ENCODE measurements at places on chromosomes 6 and 20.

DNA sequence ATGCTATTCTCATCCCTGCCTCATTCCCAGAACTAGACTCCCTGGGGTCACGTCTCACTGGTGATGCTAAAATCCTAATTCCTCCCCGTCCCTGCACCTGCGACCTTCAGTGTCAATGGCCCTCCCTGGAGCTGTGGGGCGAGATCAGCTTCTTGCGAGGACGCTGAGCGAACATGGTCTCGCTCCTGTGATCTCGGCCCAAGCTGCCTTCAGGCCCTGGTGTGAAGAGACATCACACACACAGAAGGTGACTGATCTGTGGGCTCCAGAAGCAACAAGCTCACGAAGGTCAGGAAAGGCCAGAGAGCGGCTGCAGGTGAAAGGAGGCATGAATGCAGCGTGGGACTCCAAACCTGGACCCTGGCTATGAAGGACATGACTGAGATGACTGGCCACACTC, 139.5 kb upstream of the CST7 start:
- DNase-seq, result no peak

DNA sequence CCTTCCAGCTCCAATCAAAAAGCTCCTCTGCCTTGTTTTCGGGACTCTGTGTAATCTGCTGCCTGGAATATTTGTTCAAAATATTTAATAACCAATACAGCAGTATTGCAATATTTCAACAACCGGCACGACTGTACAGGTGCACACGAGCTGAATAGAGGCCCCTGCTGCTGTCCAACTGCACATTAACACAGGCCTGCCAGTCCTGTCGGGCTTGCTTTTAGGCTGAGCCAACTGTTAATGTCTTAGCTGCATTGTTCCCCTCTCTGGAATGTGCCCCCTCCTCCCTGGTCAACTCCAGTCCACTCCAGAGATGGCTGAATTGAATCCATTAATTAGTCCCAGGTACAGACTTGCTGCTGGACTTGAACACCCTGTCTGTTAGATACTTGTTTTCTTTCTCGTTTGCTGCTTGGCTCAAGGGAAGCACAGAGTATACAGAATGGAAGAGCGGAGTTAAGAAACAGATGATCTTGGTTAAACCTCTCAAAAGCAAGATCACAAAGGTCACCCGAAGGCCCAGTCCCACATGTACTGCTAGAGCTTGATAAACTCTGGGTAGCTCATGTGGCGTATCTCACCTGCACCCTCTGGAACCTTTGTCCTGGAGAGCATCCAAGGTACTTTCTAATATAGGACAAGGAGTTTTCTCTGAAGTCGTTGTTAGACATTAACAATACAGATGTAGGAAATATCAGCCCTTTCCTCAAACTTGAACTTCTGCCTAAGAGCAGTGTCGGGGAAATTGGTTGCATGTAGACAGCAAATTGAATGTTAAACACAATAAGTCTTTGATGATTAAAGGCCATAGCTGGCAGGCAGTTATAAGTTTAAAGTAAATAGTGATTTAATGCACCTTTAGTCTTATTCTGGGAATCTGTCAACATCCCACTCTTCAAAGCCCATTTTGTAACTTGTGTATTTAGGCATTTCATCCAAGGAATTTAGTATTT, 31.9 kb downstream of the SHLD1 start:
- peak; percentile 62 for DNase-seq

DNA sequence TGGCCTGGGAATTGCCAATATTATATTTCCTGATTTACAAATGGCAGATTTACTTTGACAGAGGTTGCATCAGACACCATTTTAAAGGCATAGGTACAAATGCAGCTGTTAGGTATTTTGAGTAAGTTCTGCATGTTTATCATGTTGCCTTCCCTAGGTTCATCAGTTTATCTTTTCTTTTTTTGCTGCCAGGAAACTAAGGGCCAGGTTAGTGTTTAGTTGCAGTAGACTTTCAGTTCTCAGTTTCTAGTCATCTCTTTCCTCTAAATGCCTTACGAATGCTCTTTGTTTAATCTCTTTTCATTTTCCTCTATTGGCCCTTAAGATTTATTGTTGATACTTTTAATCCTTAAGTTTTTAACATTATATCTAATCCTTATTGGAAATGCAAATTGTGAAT, 129.9 kb downstream of the SMAP1 start:
- no peak for DNase-seq

GRCh38 chr20:33423141-33423834, 20.3 kb downstream of the SNTA1 start:
- peak; percentile 67 for DNase-seq
